ENCODE measurements at places on chromosomes 4 and X.

- DNase-seq = no peak
Observed at GRCh38 chr4:71283642-71284257, 55.1 kb upstream of the SLC4A4 start.

DNA sequence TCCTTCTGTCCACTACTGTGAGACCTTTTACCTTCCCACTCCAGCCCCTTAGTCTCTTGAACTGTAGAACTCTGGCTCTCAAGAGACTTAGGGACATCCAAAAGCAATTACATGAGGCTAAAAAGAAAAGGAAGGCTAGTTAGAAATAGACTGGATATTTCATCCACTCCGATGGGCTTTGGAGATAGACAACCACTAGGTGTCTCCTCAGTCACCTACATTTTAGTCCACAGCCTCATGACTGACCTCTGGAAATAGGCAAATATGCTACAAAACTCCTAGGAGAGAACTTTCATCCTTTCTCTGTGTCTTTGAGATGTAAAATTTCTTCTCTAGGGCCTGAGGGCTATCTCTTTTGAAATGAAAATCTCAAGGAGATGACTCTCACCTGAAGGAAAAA lies 45.1 kb upstream of the LAMP2 start:
- no peak for DNase-seq

DNA sequence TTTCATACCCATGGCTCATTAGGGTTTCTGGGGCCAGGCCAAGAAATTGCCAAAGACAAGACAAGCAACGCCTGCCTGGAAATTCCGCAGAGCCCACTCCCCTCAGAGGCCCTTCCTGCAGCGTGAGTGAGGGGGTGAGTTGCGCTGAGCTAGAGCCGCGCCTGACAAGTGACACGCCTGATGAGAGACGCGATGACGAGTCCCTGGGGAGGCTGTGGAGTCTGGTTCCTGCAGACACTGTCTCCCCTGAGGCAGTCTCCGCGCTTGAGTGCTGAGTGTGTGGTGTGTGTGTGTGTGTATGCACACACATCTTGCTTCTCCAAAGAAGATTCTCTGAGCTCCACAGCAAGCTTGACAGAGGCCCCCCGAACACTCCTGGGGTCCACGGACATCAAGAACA lies 269.8 kb downstream of the BCOR start:
- no peak for DNase-seq

DNA sequence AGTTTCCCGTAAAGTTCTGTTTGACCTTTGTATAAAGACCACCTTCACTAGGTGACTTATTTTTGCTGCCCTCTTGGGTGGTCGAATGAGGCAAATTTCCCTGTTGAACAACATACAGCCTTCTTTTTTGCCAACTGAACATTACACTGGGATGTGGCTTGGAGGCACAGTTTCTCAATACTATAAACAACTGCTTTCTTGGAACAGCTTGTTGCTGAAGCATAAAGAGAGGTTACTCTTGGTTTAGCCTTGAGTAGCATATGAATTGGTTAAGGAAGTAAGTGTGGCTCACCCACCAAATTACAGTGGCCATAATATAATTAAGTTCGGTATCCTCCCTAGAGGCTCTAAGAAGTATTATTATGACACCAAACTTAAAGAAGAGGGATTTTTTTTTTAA lies 40.0 kb downstream of the HHIP start:
- DNase-seq = no peak

- DNase-seq = no peak
Observed at GRCh38 chr4:78787392-78788006, 11.3 kb downstream of the BMP2K start.

DNA sequence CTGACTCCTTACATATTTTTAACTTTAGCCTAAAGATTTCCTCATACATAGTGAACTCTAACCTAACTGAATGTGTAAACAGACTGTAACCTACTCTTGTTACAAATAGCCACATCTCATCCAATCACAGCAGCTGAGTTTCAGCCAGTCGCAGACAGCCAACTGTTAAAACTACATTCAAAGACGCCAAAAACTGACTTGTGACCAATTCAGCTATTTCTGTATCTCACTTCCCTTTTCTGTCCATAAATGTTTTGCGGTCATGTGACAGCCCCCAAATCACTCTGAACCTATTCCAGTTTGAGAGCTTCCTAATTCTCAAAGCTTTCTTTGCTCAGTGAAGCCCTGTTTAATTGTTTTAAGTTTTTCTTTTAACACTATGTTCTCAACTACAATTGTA lies 2731.9 kb downstream of the ARAP2 start:
- DNase-seq = no peak

- DNase-seq = no peak
Observed at GRCh38 chr4:17283251-17283650, 228.6 kb downstream of the QDPR start.

DNA sequence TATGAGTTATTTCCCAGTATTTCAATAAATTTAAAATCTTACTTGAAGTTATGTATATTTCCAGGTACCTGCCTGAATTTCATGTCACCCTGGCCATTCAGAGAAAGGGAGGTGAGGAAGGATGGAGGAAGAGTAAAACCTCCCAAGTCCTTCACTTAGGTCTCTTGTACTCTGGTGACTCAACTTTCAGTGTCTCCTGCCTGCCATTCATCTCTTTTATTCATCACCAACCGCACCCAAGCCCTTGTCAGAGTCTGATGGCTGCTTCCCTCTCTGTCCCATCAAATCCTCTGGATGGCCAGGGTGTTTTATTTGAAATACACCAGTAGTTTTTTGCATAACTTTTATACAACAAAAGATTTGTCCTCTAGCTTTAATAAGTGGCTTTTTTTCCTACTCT lies 17.8 kb downstream of the TMPRSS11E start:
- DNase-seq = no peak

- DNase-seq = no peak
Observed at GRCh38 chr4:171932238-171932637, 119.0 kb downstream of the GALNTL6 start.

- DNase-seq = no peak
Observed at GRCh38 chr4:66930206-66930605, 615.1 kb downstream of the CENPC start.

DNA sequence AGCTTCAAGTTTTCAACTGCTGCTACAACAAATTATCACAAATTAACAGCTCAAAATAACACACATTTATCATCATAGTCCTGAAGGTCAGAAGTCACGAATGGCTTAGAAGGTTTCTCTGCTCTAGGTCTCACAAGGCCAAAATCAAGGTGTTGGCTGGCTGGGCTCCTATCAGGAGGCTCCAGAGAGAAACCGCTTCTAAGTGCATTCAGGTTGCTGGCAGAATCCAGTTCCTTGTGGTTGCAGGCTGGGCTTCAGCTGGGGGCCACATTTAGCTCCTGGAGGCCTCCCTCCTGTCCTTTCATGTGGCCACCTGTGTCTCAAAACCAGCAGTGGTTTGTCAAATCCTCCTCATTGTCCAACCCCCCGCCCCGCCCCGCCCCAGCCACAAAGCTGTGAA lies 15.4 kb downstream of the MRFAP1 start:
- DNase-seq = no peak

- DNase-seq = no peak
Observed at GRCh38 chr4:86401826-86402225, 42.0 kb upstream of the MAPK10 start.

DNA sequence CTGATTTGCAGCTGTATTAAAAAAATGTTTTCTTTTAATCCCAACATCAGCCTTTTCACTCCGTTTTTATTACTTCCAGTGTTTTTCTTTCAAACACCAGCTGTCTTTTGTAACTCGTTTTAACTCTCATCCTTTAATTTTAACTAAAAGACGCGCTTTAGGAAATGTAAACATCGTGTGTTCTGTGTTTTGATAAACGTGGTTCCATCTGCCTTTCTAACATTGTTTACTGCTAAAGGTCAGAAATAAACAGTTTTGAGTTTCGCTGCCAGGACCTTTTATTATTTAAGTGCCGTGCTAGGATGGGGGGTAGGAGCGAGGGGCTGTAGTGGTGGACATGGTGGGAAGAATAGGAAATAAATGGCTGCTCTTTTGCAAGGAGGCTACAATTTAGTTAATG lies 1.5 kb downstream of the N4BP2 start:
- DNase-seq = no peak

DNA sequence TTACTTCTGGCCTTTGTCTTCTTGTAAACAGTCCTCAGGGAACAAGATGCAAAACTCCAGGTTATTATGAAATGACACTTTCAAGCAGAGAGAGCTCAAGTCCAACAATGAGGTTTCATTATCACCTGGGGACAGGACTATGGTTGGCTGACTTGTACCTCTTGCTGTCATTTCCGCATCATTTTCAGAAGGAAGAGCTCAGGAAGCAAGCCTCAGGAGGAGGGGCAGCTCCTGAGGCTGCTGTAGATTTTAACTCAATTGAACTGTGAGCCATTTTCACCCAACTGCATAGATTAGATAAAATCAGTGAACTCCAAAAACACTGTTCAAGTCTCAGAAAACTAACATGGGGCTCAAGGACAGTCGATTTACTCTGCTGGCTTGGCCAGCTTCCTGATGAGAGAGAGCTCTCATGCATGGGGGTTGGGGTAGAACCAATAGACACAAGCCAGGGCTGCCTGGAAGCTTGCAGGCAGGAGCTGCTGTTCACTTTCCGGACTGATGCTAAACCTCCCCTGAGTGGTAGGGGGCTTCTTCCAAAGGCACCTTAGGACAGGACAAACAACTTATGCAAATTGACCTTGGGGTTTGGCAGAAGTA lies 23.6 kb downstream of the TMEM255A start:
- no peak for DNase-seq

GRCh38 chr4:168509786-168510185 lies 12.9 kb downstream of the PALLD start:
- no peak for DNase-seq

DNA sequence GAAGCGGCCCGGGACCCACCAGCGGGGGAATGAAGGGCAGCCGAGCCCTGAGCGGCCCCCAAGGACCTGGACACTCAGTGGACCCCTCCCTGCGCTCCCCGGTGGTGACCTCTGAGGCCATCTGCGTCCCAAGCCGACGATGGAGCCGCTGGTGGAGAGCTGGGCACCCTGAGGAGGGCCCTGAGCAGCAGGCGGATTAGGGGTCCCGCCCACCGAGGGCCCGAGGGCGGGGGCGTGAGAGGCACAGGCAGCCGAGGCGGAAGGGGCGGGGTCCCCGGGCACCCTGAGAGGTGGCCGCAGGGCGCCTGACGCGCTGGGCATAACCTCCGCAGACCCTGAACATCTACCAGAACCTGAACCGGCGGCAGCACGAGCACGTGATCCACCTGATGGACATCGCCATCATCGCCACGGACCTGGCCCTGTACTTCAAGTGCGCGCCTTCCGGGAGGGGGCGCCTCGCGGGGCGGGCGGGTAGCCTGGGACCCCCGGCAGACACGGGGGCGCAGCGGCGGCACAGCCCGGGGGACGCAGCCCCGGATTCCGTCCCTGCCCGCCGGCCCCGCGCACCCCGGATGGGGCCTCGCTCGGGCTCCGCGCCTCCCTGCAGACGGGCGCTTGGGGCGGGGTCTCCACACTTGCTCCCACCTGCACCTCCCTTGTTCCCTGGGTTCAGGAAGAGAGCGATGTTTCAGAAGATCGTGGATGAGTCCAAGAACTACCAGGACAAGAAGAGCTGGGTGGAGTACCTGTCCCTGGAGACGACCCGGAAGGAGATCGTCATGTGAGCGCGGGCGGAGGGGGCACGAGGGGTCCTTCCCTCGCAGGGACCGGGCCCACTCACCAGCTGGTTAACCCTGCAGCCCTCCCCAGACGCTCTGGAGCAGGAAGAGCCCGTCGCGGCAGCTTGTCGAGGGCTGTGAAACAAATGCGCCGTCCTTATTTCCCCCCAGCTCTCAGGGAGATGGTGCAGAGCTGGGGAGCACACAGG lies 10.3 kb downstream of the ATP5ME start:
- DNase-seq = no peak

DNA sequence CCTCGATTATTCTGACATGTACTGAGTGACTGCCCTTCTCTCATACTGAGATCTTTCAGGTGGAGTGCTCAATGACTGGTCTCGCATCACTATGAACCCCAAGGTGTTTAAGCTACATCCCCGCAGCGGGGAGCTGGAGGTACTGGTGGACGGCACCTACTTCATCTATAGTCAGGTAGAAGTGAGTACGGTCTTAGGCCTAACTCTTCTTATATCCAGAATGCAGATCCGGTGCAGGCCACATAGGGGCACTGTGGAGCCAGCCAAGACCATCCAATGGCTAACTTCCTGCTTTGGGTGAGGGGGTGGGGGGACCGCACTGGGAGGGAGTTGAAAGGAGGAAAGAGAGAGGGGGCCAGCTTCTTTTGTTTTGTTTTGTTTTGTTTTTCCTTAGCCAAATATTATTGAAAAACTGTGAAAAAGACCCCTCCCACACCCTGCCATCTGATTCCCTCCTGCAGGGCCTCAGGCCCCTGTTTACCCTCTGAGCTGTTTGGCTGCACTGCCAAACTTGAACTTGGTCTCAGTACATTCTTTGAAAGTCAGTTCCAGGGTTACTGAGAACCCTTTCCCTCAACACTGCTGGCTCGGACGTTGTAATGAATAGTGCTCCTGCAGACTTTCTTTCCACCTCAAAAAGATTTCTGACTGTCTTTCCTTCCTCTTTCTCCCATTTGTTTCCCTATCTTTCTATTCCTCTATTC lies 16.2 kb downstream of the AWAT2 start:
- DNase-seq = no peak

GRCh38 chr4:15690020-15690809 lies 8.6 kb downstream of the FAM200B start:
- no peak for DNase-seq

DNA sequence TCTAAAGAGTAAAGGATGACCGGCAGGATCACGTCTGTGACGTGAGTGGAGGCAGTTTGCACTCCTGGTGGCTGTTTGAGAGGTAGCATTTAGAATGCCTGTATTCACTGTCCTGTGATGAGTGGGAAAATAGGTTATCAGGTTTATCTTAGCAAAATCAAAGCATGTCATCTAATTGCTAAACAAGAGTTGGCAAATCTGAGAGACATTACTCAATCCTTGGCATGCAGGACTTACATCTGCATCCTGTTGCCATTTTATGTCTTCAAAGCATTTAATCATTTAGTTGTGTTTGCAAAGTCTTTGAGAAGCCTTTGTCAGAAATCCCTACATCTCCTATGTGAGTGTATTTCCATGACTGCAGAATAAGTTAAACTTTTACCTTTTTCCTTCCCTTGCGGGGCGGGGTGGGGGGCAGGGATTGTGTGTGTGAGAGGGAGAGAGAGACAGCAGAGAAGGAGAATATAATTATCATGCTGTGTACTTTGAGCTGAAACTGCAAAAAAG lies 41.4 kb upstream of the MSANTD1 start:
- DNase-seq = no peak

- DNase-seq = no peak
Observed at GRCh38 chr4:13982010-13982409, 354.5 kb upstream of the BOD1L1 start.

- no peak for DNase-seq
Observed at GRCh38 chr4:112170451-112170993, 25.3 kb downstream of the FAM241A start.
